ENCODE measurements at places on chromosomes 5 and 9.

- no peak for DNase-seq
- peaks cover 6% of the 10 kb centered on the region for H3K36me3 ChIP-seq
- H3K4me1 ChIP-seq: no peaks in the 10 kb centered on the region
- H3K27ac ChIP-seq: no peak overlapping the region
Observed at GRCh38 chr9:137354845-137355760, 53.0 kb upstream of the NRARP start.

DNA sequence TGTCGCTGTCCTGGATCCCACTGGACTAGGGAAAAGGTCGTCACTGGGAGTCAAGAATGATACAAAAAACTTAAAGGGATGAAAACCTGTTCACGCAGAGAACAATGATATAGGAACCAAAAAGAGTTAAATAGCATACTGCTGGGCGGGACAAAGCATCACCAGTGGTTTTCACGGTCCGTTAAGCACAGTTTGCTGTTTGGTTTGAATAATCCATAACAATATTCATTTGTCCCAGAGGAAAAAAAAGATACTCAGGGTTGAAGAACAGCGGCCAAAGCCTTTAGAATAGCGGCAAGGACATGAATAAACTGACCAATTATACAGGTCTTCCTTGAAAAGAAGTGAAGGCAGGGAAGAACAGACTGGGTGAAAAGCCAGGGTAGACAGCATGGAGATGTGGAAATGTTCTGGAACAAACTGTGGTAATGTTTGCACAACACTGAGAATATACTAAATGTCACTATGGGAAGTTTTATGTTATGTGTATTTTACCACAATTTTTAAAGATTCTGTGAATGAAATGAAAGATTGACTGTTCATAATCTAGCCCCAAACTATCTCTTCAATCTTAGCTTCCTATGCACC is 60.8 kb downstream of the MTMR12 start:
- H3K4me3 ChIP-seq: no peak overlapping the region
- DNase-seq: no peak
- H3K27me3 ChIP-seq: no peaks in the 10 kb centered on the region
- H3K36me3 ChIP-seq: peaks cover 44% of the 10 kb centered on the region
- H3K27ac ChIP-seq: no peak overlapping the region

DNA sequence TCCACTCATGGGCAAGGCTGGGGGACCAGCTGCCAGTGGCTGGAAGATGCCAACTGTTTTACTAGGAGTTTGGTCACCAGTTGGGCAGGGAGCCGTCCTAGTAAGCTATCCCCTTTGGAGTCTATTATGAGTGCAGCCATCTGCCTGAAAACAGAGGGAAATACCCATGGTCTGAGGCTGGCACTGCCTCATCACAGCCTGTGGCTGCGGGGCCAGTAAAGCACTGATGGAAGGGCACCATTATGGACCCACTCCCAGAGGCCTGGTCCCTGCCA is 187.2 kb upstream of the PANK3 start:
- no peaks in the 10 kb centered on the region for H3K36me3 ChIP-seq
- no peaks in the 10 kb centered on the region for H3K4me1 ChIP-seq
- H3K4me3 ChIP-seq: no peak overlapping the region
- no peaks in the 10 kb centered on the region for H3K27me3 ChIP-seq

- H3K4me3 ChIP-seq: no peak overlapping the region
- DNase-seq: no peak
- H3K27ac ChIP-seq: no peak overlapping the region
- no peaks in the 10 kb centered on the region for H3K36me3 ChIP-seq
Observed at GRCh38 chr9:104304925-104305324, 199.1 kb upstream of the OR13F1 start.

DNA sequence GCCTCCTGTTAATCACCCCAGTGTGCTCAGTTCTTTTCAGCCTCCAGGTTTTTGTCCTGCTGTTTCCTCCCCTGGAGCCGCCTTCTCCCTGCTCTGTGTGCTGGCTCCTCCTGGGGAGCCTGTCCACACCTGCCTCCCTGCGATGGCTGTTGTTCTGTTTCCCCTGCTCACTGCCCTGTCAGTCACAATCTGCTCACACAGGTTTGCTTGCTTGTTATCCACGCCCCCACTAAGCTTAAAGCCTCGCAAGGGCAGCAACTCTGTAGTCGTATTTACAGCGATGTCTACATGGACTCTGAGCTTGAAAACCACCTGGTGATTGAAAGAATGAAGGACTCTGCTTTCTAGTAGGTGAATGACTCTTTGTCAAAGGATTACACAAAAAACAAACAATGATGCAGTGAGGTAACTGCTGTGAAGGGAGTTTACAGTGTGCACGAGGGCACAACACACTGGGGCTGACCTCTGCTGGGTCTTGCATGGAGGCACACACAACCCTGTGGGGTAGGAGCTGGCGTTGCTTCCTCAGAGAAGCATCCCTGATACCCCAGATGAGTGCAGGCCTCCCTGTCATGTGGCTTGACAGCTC is 39.6 kb upstream of the TEX48 start:
- H3K27ac ChIP-seq: peak overlapping the region; percentile 83
- peaks cover 7% of the 10 kb centered on the region for H3K27me3 ChIP-seq
- H3K4me1 ChIP-seq: peaks cover 78% of the 10 kb centered on the region
- no peak overlapping the region for H3K4me3 ChIP-seq
- DNase-seq: no peak
